ENCODE measurements at places on chromosomes 7 and 10.

DNA sequence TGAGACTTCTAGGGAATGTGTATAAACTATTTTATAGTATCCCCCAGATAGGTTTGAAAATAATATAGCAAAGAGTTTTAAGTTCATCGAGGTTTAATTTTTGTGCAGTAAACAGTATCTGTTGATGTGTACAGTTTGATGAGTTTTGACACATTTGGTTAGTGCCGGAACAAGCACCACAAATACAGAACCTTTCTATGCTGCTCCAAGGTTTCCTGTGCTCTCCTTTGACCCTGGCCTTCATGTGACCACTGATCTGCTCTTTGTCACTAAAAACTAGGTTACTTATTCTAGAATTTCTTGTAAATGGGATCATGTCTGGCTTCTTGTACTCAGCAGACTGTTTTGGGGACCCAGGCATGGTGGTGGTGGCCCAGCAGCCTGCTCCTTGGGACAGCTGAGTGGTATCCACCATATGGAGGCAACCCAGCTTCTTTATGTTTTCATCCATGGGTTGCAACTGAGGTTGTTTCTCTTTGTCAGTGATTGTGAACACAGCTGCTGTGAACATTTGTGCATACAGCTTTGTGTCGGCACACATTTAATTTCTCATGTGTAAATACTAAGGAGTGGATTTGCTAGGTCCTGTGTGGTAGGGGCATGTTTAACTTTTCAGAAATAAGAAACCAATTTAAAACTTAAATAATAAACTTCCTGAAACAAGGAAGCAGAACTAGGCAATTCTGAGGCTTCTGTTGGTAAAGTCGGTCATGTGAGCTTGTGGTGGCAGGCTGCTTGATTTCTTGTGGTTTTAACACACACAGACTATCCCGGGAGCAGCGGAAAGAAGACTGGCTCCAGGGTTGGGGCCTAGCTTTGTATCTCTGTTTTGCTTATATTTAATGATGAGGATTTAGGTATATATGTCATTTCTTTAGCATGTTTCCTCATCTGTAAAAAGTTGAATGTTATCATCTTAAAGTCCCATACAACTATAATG lies 219.4 kb downstream of the ABCA13 start:
- DNase-seq, result peak; percentile 87

GRCh38 chr10:7412928-7413282 lies 2.1 kb upstream of the SFMBT2 start:
- DNase-seq, result peak; percentile 79

- DNase-seq, result no peak
Observed at GRCh38 chr7:17362439-17363105, 64.1 kb downstream of the AHR start.

DNA sequence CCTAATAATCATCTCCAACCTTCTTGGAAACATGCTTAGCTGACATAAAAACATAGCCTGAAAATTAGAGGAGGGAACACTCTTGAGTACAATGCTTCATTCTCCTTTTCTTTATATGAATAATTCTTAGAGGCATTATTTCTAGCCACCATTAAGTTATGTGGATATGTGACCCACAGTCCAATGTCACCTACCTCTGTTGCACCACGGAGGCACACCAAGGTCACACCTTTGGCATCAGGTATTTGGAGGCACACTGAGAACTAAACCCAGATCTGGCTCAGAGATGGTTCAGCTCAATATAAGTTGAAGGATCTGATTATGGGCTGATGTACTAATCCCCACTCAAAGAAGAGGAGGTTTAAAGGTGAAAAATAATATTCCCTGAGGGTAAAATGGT lies 385.1 kb downstream of the POM121L12 start:
- DNase-seq, result no peak

- no peak for DNase-seq
Observed at GRCh38 chr7:106415433-106415832, 130.7 kb upstream of the NAMPT start.

DNA sequence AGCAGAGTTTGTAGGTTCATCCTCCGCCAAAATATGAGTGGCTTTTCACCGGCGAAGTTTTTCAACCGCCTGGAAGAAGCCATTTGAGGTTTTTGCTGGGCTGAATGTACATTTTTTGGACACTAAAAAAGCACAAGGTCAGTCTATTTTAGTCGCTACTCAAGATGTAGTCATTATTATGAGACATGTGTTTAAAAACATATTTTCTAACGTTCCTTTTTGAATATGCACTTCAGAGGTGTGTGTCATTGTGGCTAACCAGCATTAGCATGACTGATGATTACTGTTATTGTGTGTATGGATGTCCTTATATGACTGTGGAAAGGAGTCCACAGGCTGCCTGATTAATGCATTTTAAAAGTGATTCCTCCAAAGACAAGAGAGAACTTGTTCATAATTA lies 605.4 kb downstream of the INHBA start:
- DNase-seq, result no peak

DNA sequence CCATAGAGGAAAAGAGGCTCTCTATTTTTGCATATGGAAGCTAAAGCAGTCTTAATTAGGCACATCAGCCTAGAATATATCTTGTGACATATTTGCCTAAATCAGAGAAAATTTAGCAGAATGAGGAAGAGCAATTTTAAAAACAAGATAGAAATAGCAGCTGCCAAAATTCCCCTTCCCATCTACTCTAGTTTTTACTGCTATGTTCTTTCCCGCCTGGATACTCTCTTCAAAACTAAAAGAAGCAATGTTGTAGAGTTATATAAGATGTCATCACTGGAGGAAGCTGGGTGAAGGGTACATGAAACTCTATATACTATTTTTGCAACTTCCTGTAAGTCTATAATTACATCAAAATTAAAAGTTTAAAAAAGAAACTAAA lies 87.0 kb downstream of the ARMH3 start:
- DNase-seq, result peak; percentile 52
